ENCODE measurements at places on chromosomes 6 and 20. TPM values are rescaled to one million over a fixed set of nuclear protein-coding genes. Genes with fewer than 3 reads are reported as not detected.
A peak's percentile ranks its signal among the peaks of the same experiment; 100 is the strongest.

DNA sequence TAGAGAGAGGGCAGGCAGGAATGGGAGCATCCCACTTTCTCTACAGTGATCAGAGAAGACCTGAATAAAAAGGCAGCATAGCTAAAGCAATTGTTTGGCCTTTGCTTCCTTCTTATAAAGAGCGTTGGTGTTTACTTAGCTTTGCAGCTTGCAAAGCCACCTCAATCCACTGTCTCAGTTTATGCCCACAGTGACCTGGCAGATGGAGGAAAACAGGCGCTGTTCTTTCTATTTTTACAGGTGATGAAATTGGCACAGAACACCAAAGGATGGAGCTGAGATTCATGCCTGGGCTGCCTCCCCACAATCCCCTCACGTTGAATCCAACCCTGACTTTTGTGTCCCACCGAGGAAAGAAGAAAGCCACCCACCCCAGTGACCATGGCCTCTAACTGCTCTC, 130.5 kb downstream of the TTLL2 start:
- no peaks in the 10 kb centered on the region for H3K27me3 ChIP-seq
- no peaks in the 10 kb centered on the region for H3K36me3 ChIP-seq
- H3K4me1 ChIP-seq: no peaks in the 10 kb centered on the region
- no peak overlapping the region for H3K27ac ChIP-seq

- no peaks in the 10 kb centered on the region for H3K27me3 ChIP-seq
- no peak overlapping the region for H3K4me3 ChIP-seq
- DNase-seq: no peak
- peaks cover 30% of the 10 kb centered on the region for H3K36me3 ChIP-seq
- no peaks in the 10 kb centered on the region for H3K4me1 ChIP-seq
Measured at GRCh38 chr6:78942446-78942845, 75.1 kb downstream of the IRAK1BP1 start.

Gene ANKRD66
- total RNA-seq: not detected

GRCh38 chr6:129860908-129861665, at the start of gene TMEM244:
TMEM244 (minus strand) TSS chr6:129861315; CDS start chr6:129861188, 127 bp downstream.
- no peak within 1 kb of the TSS for H3K4me3 ChIP-seq
- H3K27ac ChIP-seq: no peak within 1 kb of the TSS
- no peaks in the 10 kb centered on the region for H3K36me3 ChIP-seq
- no peak for DNase-seq
- no peaks in the 10 kb centered on the region for H3K27me3 ChIP-seq

Gene HLA-DOA
- 2.0 TPM for total RNA-seq

- no peak for DNase-seq
- no peaks in the 10 kb centered on the region for H3K27me3 ChIP-seq
- no peaks in the 10 kb centered on the region for H3K36me3 ChIP-seq
- no peak overlapping the region for H3K4me3 ChIP-seq
- H3K27ac ChIP-seq: no peak overlapping the region
- no peaks in the 10 kb centered on the region for H3K4me1 ChIP-seq
Measured at GRCh38 chr20:48069596-48069995, 284.3 kb upstream of the SULF2 start.

Gene CTAGE9
- 0.66 TPM for total RNA-seq

Gene SDCBP2
- 20.0 TPM for total RNA-seq

DNA sequence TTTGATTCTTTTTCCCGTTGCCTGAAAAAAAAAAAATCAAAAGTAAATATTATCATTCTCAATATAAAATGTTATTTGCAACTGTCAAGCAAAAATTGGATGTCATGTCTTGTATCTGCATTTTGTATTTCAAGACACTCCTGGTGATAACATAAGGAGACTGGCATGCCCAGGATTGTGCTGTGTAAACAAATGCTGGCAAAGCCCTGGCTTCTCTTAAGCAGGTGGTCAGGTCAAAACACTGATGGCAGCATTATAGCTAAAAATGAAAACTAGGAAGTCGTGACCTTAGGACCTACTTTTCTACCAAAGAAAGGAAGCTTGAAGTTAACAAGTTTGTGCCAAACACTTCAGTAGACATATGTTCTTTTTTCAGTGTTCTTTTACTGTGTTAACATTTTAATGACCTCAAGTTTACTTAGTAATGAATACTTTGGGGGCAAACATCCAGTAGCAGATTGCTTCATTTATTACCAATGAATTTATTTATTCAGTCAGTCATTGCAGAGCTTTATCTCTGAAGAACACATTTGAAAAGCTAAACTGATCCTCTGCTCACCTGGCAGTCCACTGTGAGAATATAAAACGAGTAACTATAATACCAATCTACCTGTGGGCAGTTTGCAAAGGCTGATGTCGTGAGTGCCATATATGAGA, 243.1 kb upstream of the FLRT3 start:
- H3K4me1 ChIP-seq: peaks cover 5% of the 10 kb centered on the region
- no peak overlapping the region for H3K4me3 ChIP-seq
- DNase-seq: no peak
- no peaks in the 10 kb centered on the region for H3K36me3 ChIP-seq
- no peak overlapping the region for H3K27ac ChIP-seq

Gene RGS19
- total RNA-seq: 14.5 TPM

GRCh38 chr6:18101873-18102272, 20.6 kb downstream of the NHLRC1 start:
- DNase-seq: no peak
- no peaks in the 10 kb centered on the region for H3K27me3 ChIP-seq
- no peaks in the 10 kb centered on the region for H3K36me3 ChIP-seq

GRCh38 chr6:155089746-155090145, 94.6 kb downstream of the TIAM2 start:
- no peak overlapping the region for H3K4me3 ChIP-seq
- no peak for DNase-seq
- H3K36me3 ChIP-seq: no peaks in the 10 kb centered on the region
- H3K27me3 ChIP-seq: no peaks in the 10 kb centered on the region
- H3K27ac ChIP-seq: peak overlapping the region; percentile 42
- H3K4me1 ChIP-seq: peaks cover 21% of the 10 kb centered on the region

- H3K27me3 ChIP-seq: no peaks in the 10 kb centered on the region
- H3K4me3 ChIP-seq: no peak overlapping the region
- no peak for DNase-seq
- no peaks in the 10 kb centered on the region for H3K4me1 ChIP-seq
- H3K36me3 ChIP-seq: no peaks in the 10 kb centered on the region
Measured at GRCh38 chr6:142395768-142396231, 94.0 kb downstream of the ADGRG6 start.

Gene TP53TG5
- not detected for total RNA-seq

Gene SOBP
- 0.66 TPM for total RNA-seq

Gene CENPB
- total RNA-seq: 61.0 TPM

- no peak overlapping the region for H3K4me3 ChIP-seq
- H3K36me3 ChIP-seq: no peaks in the 10 kb centered on the region
- H3K27me3 ChIP-seq: no peaks in the 10 kb centered on the region
- H3K4me1 ChIP-seq: peaks cover 54% of the 10 kb centered on the region
- DNase-seq: no peak
Measured at GRCh38 chr6:156953127-156953478, 175.9 kb downstream of the ARID1B start.

DNA sequence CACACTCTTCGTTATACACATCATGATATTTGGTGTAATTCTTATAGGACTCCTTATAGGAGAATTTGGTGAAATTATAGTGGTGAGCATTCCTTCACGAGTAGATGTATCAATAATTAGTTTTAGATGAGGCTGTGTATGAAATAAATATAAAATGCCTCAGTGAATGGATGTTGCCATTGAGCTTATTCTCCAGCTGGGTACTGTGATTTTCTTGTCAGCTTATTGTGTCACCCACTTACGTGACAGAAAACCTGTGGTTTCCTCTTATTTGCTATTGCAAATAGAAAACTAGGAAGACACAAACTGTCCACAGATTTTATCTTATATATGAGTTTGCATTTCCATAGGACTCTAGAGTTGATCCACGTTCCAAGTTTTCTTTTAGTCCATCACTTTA, 439.9 kb upstream of the RNF217 start:
- H3K4me1 ChIP-seq: no peaks in the 10 kb centered on the region
- no peak overlapping the region for H3K4me3 ChIP-seq
- no peak for DNase-seq

DNA sequence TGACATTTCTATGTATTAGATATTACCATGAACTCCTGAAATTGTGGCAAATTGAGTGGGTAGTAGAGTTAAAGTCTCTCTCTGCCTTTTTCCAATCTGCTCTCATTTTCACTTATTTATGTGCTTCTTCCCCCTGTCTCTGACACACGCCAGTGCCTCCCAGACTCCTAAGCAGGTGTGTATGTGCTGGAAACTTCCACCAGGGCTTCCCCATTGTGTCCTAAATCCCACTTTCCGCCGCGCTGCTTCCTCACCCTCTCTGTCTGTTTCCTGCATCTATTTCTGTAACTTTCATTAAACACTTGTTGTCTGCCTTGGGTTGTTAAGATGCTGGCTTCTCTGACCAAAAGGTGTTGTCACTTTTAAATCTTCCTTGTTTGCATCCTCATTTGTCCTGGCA, 97.6 kb upstream of the HDGFL1 start:
- H3K27ac ChIP-seq: no peak overlapping the region
- no peak for DNase-seq
- no peak overlapping the region for H3K4me3 ChIP-seq
- no peaks in the 10 kb centered on the region for H3K36me3 ChIP-seq
- H3K4me1 ChIP-seq: peaks cover 31% of the 10 kb centered on the region
- no peaks in the 10 kb centered on the region for H3K27me3 ChIP-seq

GRCh38 chr20:17762873-17763557, 63.2 kb downstream of the BANF2 start:
- H3K36me3 ChIP-seq: no peaks in the 10 kb centered on the region
- no peak overlapping the region for H3K4me3 ChIP-seq
- no peaks in the 10 kb centered on the region for H3K27me3 ChIP-seq
- peaks cover 24% of the 10 kb centered on the region for H3K4me1 ChIP-seq
- peak overlapping the region; percentile 70 for H3K27ac ChIP-seq

DNA sequence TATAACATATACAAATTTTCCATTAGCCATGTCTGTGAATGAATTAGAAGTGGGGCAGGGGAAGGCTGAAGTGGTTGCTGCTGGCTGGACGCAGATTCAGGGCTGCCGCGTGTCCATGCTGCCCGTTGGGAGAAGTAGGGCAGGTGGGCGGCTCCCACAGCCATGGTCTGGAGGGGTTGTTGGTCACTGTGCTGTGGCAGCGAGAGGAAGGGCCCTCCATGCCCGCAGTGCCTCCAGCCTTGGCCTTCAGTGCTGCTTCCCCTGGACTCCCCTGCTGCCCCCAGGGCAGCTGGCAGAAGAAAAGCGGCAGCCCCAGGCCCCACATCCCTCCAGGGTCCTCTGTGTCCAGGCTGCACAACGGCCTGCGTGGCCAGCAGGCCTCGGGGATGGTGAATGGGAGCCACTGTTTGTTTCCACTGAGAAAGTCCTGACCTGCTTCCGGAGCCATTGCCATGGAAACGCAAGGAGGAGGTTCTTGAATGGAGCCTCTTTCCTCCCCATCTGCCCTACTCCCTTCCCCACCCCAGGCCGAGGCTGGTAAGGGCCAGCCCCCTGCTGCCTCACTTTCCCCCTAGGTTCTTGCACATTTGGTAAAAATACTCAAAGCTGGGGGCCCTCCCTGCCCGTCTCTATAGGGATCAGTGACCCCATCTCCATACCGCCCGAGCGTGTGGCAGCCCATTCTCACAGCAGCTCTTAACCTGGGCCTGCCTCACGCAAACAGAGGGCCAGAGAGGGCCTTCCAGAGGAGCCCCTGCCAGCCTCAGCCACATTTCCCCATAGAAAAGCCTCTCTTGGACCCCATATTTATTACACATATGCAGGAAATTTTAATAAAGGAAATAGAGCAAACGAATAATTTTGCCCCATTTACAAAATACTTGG, 113.3 kb downstream of the SASH1 start:
- no peaks in the 10 kb centered on the region for H3K4me1 ChIP-seq
- no peak overlapping the region for H3K4me3 ChIP-seq
- no peak overlapping the region for H3K27ac ChIP-seq

DNA sequence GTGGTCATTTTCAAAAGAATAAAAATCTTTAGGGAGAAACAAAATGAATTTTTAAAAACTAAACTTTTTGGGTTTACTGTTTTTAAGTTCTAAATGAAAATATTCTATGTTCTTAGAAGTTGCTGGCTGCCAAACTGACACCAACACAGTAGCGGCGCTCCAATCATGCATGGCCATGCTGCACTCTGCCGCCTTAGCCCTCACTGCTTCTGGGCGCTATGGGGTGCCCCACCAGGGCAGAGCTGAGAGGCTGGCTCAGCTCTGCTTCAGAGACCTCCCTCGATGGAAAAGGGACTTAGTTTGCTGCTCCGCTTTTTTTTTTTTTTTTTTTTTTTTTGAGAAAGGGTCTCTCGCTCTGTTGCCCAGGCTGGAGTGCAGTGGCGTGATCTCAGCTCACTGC, 20.9 kb downstream of the EZR start:
- H3K36me3 ChIP-seq: no peaks in the 10 kb centered on the region
- H3K4me1 ChIP-seq: peaks cover 97% of the 10 kb centered on the region
- H3K27me3 ChIP-seq: no peaks in the 10 kb centered on the region
- H3K27ac ChIP-seq: peak overlapping the region; percentile 94

- no peaks in the 10 kb centered on the region for H3K4me1 ChIP-seq
- H3K27me3 ChIP-seq: no peaks in the 10 kb centered on the region
- H3K27ac ChIP-seq: no peak overlapping the region
- H3K36me3 ChIP-seq: no peaks in the 10 kb centered on the region
Measured at GRCh38 chr20:13271977-13272975, 51.2 kb downstream of the ISM1 start.

Gene MATN4
- 5.3 TPM for total RNA-seq

- no peaks in the 10 kb centered on the region for H3K36me3 ChIP-seq
- H3K4me1 ChIP-seq: no peaks in the 10 kb centered on the region
- H3K27me3 ChIP-seq: no peaks in the 10 kb centered on the region
- H3K4me3 ChIP-seq: no peak overlapping the region
Measured at GRCh38 chr6:122381494-122382265, 17.8 kb upstream of the HSF2 start.

DNA sequence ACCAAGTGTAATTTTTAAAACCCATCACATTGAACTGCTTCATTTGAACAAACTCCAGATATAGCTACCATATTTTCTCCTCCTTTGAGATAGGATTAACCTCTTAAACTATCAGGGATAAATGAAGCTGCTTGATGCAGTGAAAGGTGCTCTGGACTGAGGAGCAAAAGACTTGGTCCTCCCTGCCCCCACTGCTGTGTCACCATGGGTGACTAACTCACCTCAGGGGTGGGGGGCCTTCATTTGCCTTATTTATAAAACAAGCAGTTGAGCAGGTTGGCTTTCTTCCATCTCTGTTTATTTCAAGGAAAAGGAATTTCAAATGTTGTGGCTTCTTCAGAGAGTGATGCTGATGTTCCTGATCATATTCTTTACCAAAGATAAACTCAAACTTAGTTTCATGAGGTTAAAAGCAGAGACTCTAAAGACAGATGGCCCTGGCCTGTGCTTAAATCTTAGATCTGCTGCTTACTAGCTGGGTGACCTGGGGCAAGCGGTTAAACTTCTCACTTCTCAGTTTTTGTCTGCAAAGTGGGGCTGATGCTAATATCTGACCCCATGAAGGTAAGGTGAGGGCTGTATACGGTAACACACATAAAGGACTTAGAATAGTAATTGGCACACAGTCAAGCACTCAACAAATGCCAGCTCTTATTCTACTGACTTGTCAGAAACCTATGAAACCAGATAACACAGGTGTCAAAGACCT, 50.5 kb downstream of the FHL5 start:
- H3K4me3 ChIP-seq: no peak overlapping the region
- H3K27me3 ChIP-seq: no peaks in the 10 kb centered on the region
- H3K4me1 ChIP-seq: no peaks in the 10 kb centered on the region
- H3K27ac ChIP-seq: no peak overlapping the region
